Subcutaneous adipose tissue (tissue), 4 donors: ENCODE measurements at places on chromosomes 13 and 19. TPM values are rescaled to one million over a fixed set of nuclear protein-coding genes. Genes with fewer than 3 reads are reported as not detected.

The CTXN1 gene
- total RNA-seq = not detected

The PSG5 gene
- total RNA-seq = not detected

The CCDC8 gene
- total RNA-seq = 0.49 TPM

The PTGER1 gene
- total RNA-seq = 0.49 TPM

The ZNF880 gene
- total RNA-seq = 12.7 TPM

The ITM2B gene
- total RNA-seq = 705 TPM
